ENCODE measurements at places on chromosomes 4 and X.
A peak's percentile ranks its signal among the peaks of the same experiment; 100 is the strongest.

DNA sequence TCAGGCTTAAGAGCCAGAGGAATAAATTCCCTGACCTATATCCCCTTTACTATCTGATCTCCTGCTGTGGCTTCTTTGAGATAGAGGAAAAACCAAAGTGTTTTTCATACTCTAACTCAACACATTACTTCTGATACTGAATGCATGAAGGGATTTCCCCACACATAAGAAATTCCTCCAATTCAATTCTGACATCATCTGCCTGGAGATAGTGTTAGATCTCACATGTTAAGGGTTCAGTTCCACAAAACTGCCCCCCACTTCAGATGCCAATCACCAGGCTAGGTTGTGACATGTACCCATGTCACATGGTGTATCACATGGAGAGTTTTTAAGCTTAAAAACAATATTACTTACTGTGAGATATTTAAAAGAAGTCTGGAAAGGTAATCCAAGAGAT is 46.8 kb downstream of the GSTCD start:
- no peak for DNase-seq

DNA sequence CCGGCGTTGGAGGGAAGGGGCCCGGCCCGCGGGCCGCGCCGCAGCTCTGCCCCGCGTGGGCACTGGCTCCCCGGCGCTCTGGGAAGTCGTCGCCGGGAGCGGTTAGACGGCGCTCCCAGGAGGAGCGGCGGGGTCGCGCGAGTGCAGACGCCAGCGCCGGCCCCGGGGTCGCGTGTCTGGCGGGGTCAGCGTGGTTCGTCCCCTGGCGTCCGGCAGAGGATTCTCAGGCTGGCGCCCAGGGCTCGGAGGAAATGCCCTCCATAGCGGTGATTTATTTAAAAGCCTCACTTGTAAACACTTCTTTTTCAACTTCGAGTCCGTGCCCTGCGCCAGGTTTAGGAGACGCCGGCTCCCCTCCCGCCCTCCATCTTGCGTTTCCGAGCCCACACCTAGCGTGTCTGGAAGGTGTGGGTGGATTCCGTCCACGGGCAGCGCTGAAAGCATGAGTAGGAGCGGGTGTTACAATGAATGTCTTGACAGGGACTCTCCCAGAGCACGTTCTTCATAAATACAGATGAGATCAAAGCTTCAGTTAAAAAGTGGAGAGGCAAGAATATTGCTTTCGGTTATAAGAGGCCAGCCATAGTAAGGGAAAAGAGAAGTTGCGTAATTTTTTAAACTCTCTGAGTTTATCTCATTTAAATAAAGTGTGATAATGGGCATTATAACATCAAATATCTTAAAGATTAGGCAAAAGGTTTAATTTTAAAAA is 692 bp downstream of the FAM241A start:
- DNase-seq, result peak; percentile 44

- no peak for DNase-seq
Measured at GRCh38 chrX:81414630-81415029, 212.7 kb downstream of the SH3BGRL start.

DNA sequence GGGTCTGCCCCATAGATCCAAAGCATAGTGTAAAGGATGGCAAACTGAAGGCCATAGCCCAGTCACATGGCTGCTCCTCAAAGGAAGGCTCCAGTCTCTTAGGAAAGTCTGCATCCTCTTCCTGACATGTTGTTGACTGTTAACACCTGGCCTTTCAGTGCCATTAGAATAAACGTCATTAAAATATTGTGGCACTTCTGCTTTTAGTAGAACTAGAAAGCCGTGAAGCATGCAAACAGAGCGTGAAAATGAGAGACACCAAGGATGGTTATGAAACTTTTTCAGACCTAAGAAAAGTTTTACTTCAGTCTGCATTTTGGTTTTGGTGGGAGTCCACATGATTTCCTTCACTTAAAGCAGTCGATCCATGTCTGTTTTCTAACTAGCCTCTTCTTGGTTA is 41.1 kb upstream of the AFF2 start:
- DNase-seq, result no peak

- no peak for DNase-seq
Measured at GRCh38 chrX:105017641-105018040, 202.9 kb downstream of the TEX13A start.

DNA sequence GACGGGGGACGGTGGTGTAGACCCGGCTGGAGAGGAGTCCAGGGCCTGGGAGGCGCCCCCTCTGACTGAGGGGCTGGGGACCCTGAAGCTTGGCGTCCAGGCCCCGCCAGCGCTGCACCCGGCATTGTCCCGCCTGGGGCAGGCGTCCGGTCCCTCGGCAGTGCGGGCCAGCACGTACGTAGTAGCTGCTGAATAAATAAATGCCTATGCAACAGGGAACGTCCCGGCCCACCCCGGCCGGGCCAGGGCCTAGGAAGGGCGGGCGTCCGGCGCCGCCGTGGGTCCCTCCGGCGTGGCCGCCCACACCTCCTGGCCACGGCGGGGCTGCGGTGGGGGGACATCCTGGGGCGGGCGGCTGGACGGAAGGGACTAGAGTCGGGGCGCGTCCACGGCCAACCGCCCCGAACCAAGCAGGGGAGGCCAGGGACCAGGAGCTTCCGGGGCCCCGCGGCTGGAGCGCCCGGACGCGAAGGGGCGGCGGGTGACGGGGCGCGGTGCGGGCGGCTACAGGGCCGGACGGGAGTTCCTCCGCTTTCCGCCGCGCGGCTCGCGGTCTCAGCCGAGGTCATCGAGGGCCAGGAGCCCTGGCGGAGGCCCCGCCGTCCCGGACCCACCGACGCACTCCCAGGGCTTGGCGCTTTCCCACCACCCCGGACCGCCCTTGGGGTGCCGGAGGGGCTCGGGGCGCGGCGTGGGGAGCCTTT is 886 bp upstream of the WWC2 start:
- DNase-seq, result no peak

DNA sequence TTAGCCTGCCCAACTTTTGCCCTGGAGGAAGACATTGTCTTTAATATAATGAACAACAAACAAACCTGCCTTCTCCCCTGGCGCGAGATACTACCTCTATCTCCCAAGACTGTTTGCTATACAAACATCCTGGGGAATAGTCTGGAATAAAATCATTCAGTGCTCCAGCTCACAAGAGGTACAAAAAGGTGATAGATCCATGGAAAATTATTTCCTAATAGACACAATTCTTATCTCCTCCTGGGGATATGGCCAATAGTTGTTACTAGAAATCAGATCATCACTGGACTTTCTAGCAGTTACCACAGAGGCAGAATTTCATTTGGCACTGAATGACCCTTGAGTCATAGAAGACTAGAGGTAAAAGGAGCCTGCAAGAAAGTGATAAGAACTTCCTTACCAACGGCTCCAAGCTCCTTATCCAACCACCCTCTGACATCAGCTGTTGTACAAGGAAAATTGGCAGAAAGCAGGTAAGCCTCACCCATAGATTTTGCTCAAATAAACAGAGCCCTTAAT is 38.1 kb downstream of the MID1 start:
- no peak for DNase-seq

- DNase-seq, result no peak
Measured at GRCh38 chrX:71212536-71212935, 10.5 kb upstream of the GJB1 start.

GRCh38 chr4:153207027-153207426 is 2.8 kb downstream of the TRIM2 start:
- peak; percentile 38 for DNase-seq

- peak; percentile 8 for DNase-seq
Measured at GRCh38 chr4:122903766-122904288, 18.6 kb downstream of the NUDT6 start.

- peak; percentile 63 for DNase-seq
Measured at GRCh38 chrX:132957211-132958090, 978 bp downstream of the HS6ST2 start.

DNA sequence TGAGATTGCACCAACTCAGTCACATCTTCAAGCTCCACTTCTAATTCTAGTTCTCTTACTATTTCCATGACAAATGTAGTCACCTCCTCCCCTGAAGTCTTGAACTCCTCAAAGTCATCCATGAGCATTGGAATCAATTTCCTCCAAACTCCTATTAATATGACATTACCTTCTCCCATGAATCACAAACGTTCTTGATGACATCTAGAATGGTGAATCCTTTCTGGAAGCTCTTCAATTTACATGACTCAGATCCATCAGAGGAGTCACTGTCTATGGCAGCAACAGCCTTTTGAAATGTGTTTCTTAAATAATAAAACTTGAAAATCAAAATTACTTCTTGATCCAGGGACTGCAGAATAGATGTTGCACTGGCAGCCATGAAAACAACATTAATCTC is 34.5 kb downstream of the GALNTL6 start:
- no peak for DNase-seq

- no peak for DNase-seq
Measured at GRCh38 chr4:55892156-55892555, 38.7 kb downstream of the EXOC1 start.

- DNase-seq, result peak; percentile 15
Measured at GRCh38 chr4:157076578-157076947, 613 bp downstream of the GLRB start.

DNA sequence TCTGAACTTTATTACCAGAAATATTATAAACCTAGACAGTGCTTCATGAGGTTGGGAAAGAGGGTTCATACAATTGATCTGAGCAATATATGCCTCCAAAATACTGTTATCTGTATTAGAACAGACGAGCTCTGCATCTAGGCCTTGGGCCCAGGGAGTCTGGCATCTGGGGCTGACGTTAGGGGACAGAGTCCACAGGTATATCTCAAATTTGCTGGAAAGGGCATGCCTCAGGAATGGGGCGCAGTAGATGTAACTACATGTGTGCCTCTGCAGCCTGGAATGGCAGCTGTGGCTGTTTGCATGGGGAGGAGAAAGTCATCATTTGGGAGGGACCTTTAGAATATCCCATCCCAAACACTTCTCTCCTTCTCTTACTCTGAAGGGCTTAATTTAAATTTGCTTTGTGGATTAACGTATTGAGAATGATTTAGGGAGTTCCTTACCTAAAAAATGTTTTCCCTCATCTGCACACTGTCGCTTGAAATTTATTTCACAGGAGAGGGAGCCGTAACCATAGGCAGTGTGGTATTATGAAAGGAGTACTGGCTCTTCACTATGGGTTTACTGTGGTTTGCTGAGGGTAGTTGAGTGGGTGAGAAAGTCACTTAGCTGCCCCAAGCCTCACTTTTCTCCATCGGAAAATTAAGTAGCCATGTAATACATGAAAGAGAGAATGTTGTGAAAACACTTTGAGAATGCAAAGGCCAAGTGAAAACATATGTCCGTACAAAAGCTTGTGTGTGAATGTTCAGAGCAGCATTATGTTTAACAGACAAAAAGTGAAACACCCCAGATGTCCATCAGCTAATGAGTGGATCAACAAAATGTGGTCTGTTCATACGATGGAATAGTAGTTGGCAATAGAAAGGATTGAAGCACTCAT is 5.9 kb downstream of the ADD1 start:
- DNase-seq, result no peak

GRCh38 chr4:74906771-74907170 is 26.1 kb upstream of the PARM1 start:
- no peak for DNase-seq

GRCh38 chrX:74421036-74421739 is at the start of gene SLC16A2:
SLC16A2 (plus strand) TSS chrX:74421493; CDS start chrX:74421638, 145 bp downstream.
- peak; percentile 92 for DNase-seq

DNA sequence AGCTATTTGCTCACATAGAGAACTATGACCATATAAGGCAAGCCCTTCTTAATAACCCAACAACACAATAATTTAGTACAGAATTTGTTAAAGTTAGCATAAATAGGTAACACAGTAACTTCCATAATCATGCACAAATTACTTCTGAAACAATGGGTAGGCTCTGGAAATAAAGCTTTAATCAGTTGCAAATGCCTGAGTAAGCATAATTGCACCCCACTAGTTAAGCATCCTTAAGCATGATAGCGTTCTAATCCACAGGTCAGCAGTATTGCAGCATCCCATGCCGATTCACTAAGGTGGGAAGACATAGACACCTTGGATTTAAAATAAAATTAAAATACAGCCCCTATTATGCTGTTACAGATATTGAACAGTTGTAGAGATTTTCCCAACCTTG is 161.7 kb downstream of the DHX15 start:
- no peak for DNase-seq

- no peak for DNase-seq
Measured at GRCh38 chr4:113256946-113257345, 207.5 kb downstream of the ANK2 start.

DNA sequence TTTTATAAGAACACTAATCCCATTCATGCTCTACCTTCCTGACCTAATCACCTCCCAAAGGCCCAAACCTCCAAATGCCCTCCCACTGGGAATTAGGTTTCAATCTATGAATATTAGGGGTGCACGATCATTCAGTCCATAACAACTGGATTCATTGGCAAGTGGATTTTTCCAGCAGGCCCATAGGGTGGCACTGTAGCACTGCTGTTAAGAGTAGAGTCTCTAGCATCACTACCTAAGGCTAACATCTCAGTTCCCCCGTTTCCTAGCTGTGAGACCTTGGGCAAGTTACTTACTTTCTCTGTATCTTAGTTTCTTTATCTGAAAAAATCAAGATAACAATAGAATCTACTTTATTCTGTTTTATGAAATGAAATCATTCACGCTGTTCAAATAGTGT is 315.8 kb downstream of the STIM2 start:
- no peak for DNase-seq

DNA sequence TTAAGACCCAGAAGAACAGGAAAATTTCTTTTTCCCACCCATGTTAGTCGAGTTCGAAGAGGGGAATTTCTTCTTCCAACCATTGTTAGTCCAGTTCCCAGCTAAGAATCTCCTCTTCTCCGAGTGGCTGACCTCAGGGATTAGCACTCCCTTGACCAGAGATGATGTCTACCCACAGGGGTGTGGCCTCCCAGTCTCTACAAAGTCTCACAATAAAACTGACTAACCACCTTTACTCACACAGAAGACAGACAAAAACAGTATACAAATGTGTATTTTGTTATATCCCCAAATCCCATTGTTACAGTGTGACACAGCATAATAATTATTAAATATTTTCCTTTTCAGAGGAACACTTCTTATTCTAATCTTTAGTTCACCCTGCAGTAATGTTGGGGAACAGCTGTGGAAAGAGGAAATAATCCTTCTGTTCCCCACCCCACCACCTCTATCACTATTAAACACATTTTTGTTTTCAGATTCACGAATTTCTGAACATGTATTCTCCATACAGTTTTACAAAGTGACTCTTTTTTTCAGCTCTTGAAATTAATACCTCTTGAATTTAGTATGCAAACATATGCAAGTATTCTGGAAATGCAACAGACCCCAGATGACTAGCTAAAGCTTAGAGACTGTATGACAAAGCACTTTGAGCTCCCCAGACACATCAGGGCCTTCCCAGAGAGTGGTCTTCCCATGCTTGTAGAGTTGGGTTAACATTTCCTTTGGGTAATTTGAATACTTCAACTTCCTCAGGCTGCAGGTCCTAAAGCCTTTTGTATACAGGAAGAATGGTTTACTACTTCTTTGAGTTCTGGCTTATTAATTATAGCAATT is 62.5 kb upstream of the NFKB1 start:
- DNase-seq, result no peak

GRCh38 chrX:17030092-17030491 is 83.6 kb downstream of the REPS2 start:
- DNase-seq, result no peak

DNA sequence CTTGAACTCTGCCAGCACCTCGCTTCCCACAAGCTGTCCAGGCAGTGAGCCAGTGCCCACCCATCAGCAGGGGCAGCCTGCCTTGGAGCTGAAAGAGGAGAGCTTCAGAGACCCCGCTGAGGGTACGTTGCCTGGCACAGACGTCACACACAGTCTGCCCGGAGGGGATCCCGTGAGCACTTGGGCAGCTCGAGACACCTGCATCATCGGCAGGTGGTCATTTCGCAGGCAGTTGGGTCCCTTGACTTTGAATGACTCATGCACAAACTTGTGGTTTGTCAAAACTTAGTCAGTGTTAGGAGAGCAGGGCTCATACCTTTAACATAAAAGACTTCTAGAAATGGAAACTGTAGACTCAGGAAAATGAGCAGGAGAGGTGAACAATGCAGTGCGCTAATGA is 9.9 kb downstream of the TACC3 start:
- no peak for DNase-seq
